ENCODE measurements at places on chromosomes 16 and 17.

DNA sequence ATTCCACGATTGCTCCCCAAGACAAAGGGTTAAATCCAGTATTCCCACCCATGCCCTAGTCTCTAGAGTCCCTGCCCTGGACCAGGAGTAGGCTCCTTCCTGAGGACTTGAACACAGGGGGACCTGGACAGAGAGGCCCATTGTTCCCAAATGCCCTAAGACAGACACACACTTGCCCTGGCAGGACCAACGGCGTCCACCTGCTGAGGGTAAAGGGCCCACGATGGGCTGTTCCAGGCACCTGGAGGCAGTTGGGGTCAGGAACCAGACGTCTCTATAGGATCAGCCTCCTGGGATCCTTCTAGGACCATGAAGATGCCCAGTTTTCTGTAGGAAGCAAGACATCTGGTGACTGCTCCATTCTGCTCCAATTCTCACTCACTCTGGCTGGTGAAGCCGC, 39.3 kb downstream of the TNFRSF13B start:
- ATAC-seq, result no peak

DNA sequence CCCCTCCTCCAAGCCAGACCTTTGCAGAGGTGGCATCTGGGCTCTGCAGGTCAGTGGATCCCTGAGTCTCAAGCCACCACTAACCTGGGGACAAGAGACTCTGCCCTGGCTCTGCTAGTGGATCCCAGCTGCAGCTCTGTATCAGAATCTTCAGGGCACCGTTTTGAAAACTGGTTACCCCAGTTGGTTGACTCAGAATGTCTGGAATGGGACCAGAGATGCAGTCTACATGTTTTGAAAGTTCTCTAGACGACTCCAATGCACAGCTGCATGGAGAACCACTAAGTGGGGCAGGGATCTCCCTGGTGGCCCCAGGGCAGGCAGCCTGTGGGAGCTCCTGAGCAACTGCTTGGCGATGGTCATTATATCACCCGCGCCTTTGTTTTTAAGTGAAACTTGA, 34.1 kb upstream of the ADORA2B start:
- no peak for ATAC-seq

GRCh38 chr16:68399456-68399855, 48.9 kb downstream of the SMPD3 start:
- no peak for ATAC-seq

GRCh38 chr16:11160676-11161115, 95.3 kb downstream of the SOCS1 start:
- ATAC-seq, result no peak

DNA sequence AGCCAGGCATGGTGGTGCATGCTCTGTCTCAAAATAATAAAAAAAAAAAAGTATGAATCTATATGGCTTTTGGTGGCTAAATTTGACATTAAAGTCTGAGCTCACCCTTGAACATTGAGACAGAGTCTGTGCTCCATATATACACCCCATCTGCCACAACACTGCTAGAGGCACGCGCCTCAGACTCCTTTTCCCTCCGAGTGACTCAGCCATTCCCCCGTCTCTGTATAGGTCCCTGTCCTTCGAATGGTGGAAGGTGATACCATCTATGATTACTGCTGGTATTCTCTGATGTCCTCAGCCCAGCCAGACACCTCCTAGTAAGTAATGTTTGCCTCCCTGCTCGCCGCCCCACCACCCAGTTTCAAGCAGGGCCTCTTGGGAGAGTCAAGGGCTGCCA, 4.5 kb upstream of the EFNB3 start:
- no peak for ATAC-seq

GRCh38 chr17:74971069-74971841, 1.3 kb downstream of the HID1 start:
- no peak for ATAC-seq

DNA sequence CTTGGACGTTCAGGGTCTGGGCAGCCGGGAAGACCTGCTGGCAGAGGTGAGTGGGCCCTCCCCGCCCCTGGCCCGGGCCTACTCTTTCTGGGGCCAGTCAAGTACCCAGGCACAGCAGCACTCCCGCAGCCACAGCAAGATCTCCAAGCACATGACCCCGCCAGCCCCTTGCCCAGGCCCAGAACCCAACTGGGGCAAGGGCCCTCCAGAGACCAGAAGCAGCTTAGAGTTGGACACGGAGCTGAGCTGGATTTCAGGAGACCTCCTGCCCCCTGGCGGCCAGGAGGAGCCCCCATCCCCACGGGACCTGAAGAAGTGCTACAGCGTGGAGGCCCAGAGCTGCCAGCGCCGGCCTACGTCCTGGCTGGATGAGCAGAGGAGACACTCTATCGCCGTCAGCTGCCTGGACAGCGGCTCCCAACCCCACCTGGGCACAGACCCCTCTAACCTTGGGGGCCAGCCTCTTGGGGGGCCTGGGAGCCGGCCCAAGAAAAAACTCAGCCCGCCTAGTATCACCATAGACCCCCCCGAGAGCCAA, 8.6 kb upstream of the ABCC3 start:
- peak; percentile 77 for ATAC-seq

- peak; percentile 56 for ATAC-seq
These were observed 1.5 kb downstream of the CLDN7 start for GRCh38 chr17:7260651-7261378.

DNA sequence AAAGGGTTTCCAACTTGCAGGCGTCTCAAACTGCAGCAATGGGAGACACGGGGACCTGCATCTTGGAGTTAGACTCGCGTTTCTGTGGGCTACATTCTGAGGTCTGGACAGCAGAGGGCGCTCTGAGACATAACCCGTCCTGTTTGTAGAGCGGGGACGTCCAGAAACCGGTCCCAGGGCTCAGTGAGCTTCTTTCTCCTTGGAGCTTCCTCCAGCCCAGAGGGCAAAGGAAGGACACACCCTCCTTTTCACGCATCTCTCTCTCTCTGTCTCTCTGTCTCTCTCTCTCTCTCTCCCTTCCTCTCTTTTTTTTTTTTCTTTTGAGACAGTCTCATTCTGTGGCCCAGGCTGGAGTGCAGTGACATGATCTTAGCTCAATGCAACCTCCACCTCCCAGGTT, 19.8 kb downstream of the COX4I1 start:
- peak; percentile 64 for ATAC-seq

GRCh38 chr16:389352-389751, 7.6 kb upstream of the PGAP6 start:
- ATAC-seq, result no peak

- ATAC-seq, result no peak
These were observed 1105.9 kb downstream of the CDH8 start for GRCh38 chr16:60930291-60930690.

- ATAC-seq, result no peak
These were observed 391.4 kb downstream of the WWOX start for GRCh38 chr16:78490847-78491246.

- no peak for ATAC-seq
These were observed 18.0 kb upstream of the MON1B start for GRCh38 chr16:77172951-77173350.

DNA sequence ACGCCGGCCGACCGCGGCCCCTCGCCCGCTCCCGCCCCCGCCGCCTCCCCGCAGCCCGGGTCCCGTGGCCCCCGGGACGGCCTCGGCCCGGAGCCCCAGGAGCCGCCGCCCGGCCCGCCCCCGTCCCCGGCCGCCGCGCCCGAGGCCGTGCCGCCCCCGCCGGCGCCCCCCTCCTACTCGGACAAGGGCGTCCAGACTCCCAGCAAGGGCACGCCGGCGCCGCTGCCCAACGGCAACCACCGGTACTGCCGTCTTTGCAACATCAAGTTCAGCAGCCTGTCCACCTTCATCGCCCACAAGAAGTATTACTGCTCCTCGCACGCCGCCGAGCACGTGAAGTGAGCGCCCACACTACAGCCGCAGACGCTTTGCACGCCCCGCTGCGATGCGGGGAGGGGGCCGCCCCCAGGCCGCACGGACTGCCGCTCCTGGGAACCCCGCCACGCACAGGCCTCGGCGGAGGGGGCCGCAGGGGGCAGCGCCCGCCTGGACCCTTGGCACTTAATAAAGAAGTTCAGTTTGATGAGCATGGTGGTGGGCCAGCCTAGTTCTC, 35.5 kb upstream of the ZC3H18 start:
- ATAC-seq, result peak; percentile 11

- no peak for ATAC-seq
These were observed 25.4 kb downstream of the PCTP start for GRCh38 chr17:55776271-55776670.

- no peak for ATAC-seq
These were observed 11.8 kb downstream of the HID1 start for GRCh38 chr17:74960570-74961342.

DNA sequence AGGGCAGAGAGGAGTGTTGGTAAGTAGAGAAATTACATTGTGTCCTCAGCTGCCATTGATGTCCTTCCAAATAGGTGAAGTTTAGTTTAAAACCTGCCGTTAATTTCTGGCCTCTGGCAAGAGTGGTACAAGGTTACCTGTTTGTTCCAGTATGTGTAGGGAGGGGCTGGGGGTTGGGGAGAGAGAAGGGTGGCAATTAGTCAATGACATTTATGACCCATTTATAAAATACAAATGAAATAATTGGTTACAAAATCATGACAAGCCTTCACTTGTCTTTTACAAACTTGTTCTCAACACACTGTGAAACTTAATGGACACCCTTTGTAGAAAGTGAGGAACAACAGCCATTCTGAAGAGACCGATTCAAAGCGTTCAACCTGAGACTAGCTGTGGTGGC, 281.0 kb downstream of the FTO start:
- no peak for ATAC-seq

DNA sequence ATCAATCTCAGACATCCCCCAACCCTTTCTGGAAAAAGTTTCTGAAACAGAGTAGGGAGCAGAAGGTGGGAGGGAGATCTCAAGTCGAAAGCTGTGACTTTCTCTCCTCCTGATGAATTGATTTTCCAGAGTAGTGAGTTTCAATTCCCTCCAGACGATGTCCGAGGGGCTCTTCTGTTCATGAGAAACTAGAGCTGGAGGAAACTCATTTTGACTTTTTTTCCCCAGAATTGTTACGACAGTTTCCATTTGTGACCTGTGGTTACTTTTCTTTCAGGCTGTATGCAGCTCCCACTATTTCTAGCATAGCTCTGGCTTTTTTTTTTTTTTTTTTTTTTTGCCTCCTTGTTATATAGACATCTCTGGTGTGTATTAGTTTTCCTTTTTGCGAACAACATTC, 422.1 kb upstream of the SALL1 start:
- no peak for ATAC-seq

GRCh38 chr17:76238847-76239537, 1.3 kb downstream of the RNF157 start:
- no peak for ATAC-seq

GRCh38 chr17:34321964-34322363, 2.7 kb downstream of the CCL8 start:
- peak; percentile 34 for ATAC-seq
